Lung (tissue), 17 donors: ENCODE measurements at places on chromosomes 2 and 18.

DNA sequence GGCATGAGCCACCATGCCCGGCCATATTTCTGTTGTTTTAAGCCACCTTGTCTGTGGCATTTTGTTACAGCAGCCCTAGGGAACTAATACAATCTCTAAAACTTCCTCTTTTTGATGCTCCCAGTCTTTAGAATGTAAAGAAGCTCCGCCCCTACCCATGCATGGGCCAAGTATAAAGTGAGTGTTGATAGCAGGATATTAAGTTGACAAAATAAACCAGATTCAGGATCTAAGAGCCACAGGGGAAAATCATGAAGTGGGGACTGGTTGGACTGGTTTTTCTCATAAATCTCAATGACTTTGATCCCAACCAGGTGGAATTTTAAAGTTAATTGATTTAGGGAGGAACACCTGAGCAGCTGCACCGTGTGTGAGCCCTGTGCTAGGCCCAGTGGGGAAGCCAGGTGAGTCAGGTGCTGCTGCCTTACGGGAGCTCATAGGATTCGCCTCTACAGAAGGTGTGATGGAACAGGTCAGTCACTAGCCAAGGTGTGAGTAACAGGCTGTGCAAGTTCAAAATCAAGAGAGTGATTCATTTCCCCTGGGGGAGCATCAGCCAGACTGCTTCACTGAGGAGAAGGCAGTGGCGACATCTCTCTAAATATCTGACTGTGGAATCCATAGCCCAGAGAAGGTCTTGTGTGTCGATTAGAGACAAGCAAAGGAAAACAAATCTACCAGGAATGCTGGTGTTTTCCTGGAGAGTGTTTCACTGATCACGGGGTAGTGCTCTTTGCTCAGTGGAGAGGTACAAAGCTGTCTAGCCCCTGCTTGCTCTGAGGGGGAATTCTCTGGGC lies 63.0 kb upstream of the MSH2 start:
- DNase-seq: peak; percentile 62

GRCh38 chr18:3593381-3593903 lies 143.5 kb downstream of the TGIF1 start:
- no peak for DNase-seq

GRCh38 chr2:51535763-51536162 lies 503.8 kb upstream of the NRXN1 start:
- DNase-seq: no peak

- no peak for DNase-seq
Measured at GRCh38 chr2:102154364-102154763, 11.8 kb downstream of the IL1R1 start.

- peak; percentile 56 for DNase-seq
Measured at GRCh38 chr18:49100226-49100968, 149.6 kb upstream of the SMAD7 start.
